Stimulated activated CD8-positive, alpha-beta memory T cell treated with anti-CD3 and anti-CD28 coated beads, Interleukin-4, amount 100 ng/mL, for 4 hours (primary cell): ENCODE measurements at places on chromosomes 5 and 9.

GRCh38 chr5:53059281-53059680 is 50.3 kb downstream of the MOCS2 start:
- no peak for DNase-seq

DNA sequence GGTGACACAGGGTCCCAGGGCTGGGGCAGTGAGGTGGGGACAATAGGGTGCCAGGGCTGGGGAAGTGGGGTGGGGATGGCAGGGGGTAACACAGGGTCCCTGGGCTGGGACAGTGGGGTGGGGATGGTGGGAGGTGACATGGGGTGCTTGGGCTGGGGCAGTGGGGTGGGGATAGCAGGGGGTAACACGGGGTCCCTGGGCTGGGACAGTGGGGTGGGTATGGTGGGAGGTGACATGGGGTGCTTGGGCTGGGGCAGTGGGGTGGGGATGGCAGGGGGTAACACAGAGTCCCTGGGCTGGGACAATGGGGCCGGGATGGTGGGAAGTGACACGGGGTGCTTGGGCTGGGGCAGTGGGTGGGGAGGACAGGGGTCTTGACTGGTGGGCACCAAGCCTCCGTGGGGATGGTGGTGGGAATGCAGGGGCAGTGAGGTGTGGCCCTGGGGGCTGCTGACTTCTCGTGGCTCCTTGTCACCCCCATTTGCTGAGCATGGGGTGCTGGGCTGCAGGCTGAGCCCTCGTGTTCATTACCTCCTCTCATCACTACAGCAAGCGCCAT is 41.7 kb downstream of the OLFM1 start:
- no peak for DNase-seq

- DNase-seq, result no peak
These were observed 857 bp downstream of the FAM169A start for GRCh38 chr5:74865256-74865803.

- no peak for DNase-seq
These were observed 34.1 kb downstream of the SPRY4 start for GRCh38 chr5:142290577-142291299.

DNA sequence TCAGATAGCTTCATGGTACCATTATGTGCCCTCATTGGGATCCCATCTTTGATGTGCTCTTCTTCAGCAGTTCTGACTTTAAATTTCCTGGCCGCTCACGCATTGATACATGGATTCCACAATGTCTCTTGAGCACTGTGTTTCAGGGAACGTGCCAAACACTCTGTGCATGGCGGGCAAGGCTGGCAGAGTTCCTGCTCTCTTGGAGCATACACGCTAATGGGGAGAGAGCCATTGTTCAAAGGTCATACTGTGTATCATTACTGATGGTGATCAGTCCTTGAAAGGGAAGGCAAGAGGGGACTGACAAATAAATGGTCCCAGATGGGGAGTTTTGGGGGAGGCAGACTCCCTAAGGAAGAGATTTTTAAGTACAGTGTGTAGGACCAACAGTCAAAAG is 52.3 kb downstream of the AMBP start:
- DNase-seq, result no peak

GRCh38 chr5:156474251-156474650 is 147.3 kb downstream of the SGCD start:
- no peak for DNase-seq

- no peak for DNase-seq
These were observed 9.9 kb upstream of the PLEKHG4B start for GRCh38 chr5:82097-82496.

DNA sequence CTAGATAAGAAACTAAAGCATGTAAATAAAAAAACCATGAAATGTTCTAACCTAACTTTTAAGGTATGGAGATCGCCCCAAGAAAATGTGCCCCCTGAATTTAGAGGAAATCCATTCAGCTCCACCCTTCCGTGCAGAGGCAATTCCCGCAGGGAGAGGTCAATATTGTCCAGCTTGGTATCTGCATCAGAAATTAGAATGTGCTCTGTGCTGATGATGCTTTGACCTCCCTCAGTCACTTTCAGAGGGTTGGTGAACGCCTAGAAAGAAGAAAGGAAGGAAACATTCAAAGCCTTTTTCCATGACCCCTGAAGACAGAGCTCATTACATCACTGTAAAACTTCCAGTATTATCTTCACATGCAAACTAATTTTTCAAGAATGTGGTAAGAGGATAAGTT is 91.0 kb downstream of the FREM1 start:
- DNase-seq, result no peak

DNA sequence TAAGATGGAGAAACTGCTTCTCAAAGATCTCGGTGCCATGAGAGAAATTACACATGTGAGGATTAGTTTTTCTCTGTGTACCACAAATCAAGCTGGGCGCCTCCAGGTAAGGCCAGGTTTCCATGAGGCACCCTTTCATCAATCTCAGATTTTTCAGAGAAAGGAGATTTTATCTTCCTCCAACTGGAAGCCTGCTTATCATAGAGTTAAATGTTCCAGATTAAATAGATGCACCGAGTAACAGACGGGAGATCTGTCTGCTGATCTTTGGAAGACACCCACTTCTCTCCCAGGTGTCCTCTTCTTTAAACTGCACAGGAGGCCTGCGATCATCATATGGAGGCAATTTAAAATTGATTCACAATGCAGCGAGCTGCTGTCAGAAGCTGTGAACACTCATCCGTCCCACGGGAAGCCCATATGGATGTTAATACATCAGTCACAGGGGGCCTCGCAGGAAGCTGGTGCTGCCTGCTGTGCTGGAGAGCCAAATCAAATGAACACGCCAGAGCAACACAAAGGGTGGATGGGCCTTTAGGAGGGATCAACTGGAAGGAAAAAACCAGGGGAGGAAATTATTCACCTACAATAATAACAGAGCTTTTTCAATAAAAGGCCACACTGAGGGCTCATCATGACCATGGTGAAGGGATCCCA is 93.3 kb downstream of the TLE1 start:
- DNase-seq, result no peak

- no peak for DNase-seq
These were observed 141.4 kb downstream of the NPR3 start for GRCh38 chr5:32852535-32852934.

DNA sequence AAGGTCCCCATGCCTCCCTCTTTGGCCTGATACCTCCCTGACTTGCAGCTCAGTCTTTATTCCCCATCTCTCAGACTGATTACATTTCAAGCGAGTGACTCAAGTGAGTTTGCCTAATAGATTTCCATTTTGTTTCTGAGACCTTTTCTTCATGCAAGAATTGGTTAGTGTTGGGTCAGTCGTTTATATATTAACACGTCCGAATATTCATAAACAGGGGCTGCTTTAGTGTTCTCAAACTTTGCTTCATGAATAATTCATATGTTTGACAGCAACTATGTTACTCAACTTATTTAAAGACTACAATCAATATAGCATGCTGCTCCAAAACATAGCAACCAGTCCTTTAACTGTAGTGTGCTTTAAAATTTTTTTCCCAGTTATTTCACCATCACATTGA is 36.6 kb upstream of the MIER3 start:
- no peak for DNase-seq

GRCh38 chr5:64767959-64768357 is 533 bp downstream of the SREK1IP1 start:
- no peak for DNase-seq

DNA sequence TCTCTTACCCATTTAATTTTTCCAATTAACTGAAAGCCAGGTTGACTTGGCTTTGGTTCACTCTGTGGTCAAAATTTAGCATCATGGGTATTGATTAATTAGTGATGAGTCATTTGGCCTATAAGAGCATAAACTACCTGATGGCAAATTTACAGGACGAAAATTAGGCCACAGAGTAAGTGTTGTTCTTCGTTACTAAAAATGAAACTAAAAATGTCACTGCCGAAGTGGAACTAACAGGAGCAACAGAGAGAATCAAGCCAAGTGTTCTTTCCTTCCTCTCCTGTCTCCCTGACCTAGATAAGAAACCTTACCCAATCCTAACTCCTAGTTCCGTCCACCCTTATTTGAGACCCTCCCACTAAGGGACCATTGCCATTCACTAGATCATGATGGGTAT is 176.9 kb downstream of the RAB3C start:
- DNase-seq, result no peak

DNA sequence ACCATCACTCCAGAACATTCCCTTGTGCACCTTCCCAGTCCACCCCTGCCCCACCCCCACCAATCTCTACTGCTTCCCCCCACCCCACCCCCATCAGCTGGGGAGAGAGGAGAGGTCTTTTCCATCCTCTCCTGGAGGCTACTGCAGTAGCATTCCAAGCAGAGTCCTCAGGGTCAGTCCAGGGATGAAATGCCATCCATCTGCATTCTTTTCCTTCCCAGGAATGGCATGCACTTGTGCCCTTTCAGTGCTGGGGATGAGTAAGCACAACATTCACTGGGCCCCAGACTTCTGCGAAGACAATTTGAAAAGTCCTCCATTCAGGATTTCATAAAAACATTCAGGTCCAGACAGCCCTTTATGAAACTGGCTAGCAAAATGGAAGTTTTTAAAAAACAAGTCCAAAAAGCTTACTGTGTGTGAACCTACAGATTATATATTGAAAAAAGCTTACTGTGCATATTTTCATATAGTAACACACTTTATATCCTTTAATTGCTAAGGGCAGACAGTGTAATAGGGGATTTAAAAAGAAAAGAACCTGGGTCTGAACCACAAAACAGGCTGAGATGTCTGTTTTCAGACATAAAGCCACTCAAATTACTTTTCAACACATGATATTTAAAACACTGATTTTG is 50.0 kb upstream of the GOLPH3 start:
- no peak for DNase-seq

DNA sequence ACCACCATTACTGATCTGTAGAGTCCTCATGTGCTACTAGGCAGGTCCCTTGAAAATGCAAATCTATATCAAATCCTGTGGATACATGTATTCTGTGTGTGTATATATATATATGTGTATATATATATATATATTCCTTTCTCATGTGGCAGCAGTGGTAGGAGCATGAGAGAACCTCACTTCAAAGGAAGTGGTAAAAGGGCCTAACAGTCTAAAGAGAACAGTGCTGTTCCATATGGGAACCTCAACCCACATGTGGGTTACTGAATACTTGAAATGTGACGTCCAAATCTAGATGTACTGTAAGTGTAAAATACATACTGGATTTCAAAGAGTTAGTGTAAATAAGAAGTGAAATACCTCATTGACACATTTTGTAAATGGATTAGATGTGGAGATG is 5.4 kb downstream of the SLC46A2 start:
- no peak for DNase-seq

DNA sequence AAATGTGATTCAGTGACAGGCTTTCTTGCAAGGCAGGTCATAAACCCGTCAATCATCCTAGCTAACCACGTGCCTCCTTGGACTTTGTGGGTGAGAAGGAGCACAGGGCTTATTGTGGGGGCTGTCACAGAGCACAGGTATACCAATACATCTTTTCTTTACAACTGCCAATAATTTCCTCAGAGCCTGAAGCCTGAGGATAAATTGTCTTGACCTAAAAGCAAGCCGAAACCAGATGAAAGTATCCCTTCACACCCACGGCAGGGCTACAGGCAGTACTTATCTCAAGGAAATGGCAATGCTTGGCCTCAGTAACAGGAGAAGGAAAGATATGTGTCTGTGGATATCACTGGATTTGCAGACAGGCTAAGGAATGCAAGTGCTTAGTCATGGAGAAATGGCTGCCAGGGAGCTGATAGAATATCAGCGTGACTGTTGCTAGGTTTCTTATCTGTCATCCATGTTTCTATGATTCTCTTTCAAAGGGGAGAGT is 90.3 kb upstream of the ZNF366 start:
- DNase-seq, result no peak

GRCh38 chr5:95864456-95864855 is 41.9 kb upstream of the GLRX start:
- DNase-seq, result no peak

DNA sequence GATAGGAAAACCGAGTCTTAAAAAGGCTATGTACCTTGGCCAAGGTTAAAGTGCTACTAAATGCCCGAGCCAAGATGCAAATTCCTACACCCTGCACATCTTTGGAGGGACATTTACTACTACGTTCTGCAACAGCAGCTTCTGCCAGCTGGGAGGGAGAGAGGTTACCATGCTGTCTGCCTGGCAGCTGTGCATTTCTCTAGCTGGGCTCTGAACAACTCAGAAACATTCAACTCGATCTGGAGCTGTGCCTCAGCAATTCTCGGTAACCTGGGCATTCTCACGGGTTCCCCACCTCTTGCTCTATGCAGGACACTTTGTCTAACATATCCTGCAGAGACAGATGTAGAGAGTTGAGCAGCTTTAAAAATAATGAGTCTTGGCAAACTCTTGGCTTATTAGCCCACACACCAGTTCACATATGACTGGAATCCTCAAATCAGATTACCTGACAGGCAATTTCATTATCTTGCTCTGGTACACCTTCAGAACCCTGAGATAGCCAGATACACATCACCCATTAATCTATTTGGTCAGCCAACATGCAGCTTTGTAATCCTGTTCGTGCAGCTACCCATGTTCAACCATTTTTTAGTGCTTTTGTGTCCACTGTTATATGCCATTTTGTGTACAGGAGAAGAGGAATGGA is 115.8 kb downstream of the EFNA5 start:
- no peak for DNase-seq

DNA sequence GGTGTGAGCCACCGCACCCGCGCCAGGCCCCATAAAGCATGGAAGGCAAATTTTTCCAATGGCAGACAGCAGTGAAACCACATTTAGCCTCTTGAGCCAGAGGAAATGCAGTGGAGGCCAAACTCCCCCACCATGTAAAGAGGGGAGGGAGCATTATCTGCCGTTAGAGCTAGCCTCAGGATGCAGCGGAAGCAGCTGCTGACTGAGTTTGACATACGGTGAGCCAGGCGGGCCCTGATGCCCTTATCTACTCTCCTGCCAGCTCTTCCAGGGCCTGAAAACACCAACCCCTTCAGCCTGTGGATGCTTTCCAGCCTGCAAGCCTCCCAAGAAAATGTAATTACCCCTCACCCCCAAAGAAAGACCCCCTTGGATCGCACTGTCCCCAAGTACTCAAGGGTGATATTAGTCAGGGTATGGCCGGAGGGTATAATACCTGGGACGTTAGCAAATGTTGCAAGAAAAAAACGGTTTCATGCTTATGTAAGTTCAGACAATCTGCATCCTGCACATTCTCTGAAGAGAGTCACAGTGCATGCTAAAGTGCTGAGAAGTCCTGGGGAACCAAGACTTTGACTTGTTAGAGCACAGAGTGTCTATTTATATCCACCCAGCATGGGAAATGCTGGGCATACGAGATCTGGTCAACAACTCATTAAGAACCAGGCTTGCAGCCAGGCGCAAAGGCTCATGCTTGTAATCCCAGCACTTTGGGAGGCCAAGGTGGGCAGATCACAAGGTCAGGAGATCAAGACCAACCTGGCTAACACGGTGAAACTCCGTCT is 11.3 kb upstream of the GGTA1 start:
- DNase-seq, result no peak
